Mammary epithelial cell (primary cell): ENCODE measurements at places on chromosomes 13 and 19. TPM values are rescaled to one million over a fixed set of nuclear protein-coding genes. Genes with fewer than 3 reads are reported as not detected.

DNA sequence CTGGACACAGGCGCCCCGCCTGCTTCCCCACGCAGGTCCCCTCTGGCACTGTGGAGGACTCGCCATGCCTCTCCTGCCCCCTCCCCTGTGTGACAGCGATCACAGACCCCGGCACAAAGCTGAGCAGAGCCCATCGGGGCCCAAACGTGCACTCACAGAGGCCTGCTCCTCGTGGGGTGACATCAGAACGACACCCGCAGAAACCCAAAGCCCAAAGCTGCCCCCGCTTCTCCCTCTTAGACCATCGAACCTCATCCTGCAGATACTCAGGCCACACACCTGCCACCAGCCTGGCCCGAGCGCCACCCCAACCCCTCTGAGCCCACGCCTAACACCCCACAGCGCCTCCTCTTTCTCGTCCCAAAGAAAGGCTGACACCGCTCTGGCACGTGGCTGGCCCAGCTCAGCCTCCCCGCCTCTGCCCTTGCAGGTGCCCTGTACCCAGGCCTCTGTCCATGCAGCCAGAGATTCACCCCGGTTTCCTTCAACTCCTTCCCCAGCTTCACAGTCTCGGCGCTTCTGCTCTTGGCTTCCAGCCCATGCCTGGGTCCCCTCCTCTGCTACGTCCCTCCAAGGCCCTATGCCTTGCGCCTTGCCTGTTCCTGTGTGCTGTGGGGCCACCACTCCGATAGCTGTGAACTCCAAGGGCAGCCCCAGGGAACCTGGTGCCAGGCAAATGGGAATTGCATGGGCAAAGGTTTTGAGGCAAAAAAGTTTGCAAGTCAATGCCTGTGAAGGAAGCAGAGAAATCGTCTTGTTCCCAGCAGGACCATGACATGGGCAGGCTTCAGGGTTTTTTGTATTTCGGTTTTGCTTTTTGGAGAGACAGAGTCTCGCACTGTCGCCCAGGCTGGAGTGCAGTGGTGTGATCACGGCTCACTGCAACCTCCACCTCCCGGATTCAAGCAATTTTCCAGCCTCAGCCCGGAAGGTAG, 831 bp upstream of the CBARP start:
- DNase-seq = no peak

- no peak for DNase-seq
These were observed 332.6 kb upstream of the TMTC4 start for GRCh38 chr13:101007245-101007644.

The ZNF580 gene
- polyA plus RNA-seq = 6.7 TPM

GRCh38 chr19:49473868-49474541, at the start of gene FLT3LG:
Gene FLT3LG, plus strand, starts transcription at chr19:49474215. Its CDS starts 425 bp downstream, at chr19:49474640.
- peak; percentile 55 for DNase-seq

GRCh38 chr13:40762849-40763248, 8.1 kb downstream of the MRPS31 start:
- DNase-seq = no peak

GRCh38 chr13:22703601-22704209, 477.1 kb upstream of the SGCG start:
- peak; percentile 1 for DNase-seq

GRCh38 chr19:2097203-2097885, 629 bp downstream of the IZUMO4 start:
- DNase-seq = no peak

GRCh38 chr13:46339035-46339666, 47.9 kb downstream of the RUBCNL start:
- DNase-seq = peak; percentile 83

DNA sequence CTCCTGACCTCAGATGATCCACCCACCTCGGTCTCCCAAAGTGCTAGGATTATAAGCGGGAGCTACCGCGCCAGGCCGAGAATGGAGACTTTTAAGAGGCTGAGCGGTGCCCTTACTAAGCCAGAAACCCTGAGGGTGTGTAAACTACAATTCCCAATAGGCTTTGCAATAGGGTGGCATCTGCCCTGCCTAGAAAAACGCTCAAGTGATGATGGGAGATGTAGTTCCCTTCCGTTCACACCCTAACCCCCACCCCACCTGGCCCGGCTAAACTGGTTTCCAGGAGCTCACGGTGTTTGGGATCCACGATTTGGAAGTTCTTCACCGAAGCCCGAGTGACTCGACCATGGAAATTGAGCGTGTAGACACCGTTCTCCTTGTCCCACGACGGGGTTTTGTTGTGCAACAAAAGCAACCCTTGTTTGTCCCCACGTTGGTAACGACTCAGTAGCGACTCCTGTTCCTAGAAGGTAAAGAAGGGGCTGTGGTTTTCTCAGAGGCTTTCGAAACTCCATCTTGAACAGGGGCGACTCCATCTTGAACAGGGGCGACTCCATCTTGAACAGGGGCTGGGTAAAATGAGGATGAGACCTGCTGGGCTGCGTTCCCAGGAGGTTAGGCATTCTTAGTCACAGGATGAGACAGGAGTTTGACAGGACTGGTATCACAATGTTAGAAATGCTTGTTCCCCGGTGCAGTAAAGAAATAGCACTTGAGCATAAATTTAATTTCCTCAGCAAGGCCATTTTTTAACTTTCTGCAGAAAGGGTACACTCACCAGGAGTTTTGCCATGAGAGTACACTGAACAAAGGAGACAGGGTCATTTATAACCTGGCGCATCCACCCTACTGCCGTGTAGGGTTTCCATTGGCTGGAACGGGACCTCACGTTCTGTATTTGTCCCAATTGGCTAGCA, 9.8 kb downstream of the PPP1R15A start:
- DNase-seq = peak; percentile 26

DNA sequence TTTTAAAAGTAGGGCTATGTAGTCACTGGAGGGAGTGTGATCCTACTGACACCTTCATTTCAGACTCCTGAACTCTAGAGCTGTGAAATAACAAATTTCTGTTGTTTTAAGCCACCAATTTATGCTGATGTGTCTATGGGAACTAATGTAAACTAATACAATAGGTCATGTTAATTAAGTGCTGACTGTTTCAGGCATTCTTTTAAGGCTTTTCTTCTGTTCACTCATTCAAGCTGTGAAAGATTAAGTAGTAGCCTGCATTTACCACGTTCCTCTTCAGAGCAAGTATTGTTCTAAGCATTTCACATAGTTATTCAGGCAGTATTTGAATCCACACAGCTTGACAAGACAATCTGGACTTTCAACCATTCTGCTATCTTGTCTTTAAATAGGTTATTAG, 1135.0 kb downstream of the SLITRK1 start:
- DNase-seq = no peak
